Anterior cingulate cortex (tissue), 58 donors: ENCODE measurements at places on chromosomes 2 and 18.

DNA sequence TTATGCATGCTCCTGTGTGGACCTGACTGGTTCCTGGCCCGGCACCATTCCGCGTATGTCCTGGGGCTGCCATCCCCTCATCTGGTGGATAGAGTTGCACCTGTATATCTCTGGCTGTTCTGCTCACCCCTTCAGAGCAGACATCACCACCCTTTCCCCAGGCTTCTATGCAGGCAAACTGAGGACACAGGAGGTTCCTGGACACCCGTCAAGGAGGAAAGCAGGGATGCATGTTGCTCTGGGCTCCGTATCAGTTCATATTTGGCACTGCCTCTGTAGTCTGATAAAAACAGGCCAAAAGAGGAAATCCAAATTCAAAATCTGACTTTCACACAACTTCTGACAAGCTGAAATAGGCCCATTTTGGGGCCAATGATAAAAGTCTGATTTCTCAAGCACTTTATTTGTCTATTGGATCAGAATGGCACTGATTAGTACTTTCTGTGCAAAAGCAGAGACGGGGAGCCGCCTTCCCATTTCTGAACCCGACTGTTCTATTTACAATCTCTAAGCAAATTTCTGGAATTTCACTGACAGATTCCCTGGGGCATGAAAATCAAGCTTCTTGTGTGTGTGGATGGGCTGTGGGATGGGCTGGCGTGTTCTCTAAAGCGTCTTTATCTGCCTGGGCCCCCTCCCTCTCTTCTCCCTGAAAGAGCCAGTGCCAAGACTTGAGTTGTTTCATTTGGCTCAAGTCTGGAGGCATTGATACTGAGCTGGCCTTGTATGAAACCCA, 96.9 kb downstream of the SETBP1 start:
- no peak for DNase-seq

DNA sequence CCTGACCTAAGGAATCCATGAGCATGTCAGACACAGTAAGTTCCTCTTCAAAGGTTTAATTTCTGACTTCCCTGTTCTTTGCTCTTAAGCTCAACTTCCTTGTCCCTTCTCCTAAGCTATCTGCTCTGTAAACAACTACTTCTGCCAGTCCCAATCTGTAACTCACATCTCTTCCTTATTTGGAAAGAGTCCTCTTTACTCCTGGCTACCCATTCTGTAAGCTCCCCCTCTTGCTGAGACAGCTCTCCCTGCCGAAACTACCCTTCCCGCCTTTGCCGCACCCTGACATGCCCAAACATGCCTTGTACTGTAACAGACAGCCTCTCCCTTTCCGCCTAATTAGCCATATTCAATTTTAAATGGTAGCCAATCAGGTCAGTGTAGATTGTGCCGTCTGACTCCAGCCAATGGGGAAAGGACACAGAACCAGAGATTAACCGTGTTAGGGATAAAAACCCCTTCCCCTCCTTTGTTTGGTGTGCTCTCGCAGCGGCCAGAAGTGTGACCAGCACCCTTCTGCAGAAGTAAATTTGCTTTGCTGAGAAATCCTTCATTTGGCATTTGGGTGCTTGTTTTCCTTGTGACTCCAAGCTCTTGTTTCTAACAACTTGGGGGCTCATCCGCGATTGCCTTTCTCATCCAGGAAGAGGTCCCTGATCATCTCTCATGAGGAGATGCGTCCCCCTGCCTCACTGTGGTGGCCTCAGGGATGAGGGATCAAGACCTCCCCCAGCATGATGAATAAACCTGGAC, 49.0 kb downstream of the PIAS2 start:
- DNase-seq = no peak

DNA sequence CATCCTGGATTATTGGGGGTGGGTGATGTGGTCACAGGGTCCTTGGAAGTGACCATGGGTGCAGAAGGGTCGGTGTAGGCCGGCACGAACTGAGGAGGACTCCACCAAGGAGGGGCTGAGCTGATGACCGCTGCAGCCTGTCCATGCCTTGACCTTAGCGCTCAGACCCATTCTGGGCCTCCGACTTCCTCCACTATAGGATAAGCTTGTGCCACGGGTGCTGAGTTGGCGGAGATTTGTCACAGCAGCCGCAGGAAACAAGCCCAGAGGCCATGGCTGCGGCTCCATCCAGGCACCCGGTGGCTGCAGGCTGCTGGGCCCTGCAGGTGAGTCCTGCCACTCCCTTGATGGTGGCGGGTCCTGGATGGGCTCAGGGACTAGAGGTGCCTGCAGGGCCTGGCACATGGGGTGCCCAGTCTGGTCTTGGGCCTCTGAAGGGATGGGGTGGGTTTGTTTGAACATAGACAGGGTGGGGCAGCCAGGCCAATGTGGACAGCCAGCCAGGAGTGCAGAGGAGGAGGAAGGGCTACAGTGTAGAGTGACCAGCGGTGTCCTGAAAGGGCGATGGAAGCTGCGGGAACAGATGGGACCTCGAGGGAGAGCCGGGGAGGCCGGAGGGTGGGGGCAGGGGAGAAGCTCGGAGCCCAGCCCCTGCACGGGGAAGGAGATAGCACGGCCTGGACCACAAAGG, 84.8 kb downstream of the SEPTIN10 start:
- DNase-seq = no peak

GRCh38 chr2:42216694-42217093, 47.5 kb downstream of the EML4 start:
- no peak for DNase-seq

DNA sequence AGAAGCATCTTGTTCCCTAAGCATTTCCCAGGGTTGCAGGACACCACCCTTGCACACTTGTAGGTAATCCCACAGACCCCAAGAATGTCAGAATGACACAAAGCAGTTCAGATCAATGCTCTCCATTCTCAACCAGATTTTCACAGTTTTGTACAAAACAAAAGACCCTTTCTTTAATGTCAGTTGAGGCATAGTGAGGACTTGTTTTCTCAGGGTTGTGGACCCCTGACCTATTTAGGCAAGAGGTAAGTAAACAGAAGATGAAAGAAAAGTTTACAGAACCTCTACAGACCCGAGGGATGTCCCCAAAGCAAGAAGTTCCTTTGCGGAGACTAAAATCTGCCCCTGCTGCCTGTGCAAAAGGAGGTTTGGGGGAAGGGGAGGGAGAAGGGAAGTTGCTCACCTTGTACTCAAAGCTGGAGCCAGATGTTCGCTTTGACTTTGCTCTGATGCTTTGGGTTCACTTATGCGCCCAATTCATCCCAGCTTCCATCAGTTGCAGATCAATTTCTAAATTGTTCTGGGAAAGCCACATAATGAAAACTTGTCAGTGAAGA, 635.4 kb downstream of the EPHA4 start:
- DNase-seq = no peak

GRCh38 chr18:79887181-79888000, 64.1 kb downstream of the SLC66A2 start:
- DNase-seq = no peak

GRCh38 chr2:42827647-42828486, 35.5 kb upstream of the HAAO start:
- DNase-seq = peak; percentile 61
